H9 (cell line): ENCODE measurements at places on chromosomes 13 and 19. TPM values are rescaled to one million over a fixed set of nuclear protein-coding genes. Genes with fewer than 3 reads are reported as not detected.

NTF4 gene
- 2.1 and 2.3 TPM in 2 replicates for total RNA-seq

GRCh38 chr19:13176345-13176744, 26.1 kb downstream of the IER2 start:
- no peak overlapping the region for H3K27ac ChIP-seq
- no peak for DNase-seq

DNA sequence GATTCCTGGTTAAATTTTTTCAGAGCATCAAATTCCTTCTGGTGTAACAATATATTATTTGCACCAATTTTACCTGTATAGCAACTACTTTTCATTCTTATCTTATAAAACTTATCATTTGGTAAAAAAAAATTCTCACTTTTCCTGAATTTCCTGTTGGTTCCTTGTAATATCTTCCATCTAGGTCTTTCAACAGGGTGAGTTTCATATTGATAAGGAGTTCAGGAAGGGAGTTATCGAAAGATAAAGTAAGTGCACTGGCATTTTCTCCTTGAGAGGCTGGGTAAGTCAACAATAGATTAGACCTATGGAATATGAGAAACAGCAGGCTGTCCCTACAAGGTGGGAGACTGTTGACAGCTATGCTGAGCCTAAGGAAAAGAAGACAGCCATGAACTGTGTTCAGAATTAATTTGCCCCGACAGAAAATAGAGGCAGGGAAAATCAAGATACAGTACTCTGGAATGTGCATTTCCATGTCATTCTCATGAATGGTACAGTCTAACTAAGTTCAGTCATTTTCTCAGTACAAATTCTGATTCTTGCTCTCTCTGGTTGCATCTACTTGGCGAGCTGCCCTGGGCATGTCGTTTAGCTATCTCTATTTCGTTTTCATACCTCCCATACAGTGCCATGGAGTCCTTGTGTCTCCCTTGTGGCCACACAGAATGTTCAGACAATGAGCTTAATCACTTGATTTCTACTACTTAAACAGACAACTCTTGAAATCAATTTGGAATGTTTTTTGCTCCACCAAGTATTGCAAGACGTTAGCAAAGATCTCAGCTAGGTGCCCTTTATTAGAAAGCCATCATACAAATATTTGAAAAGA, 9.9 kb downstream of the IGFL1 start:
- no peak overlapping the region for H3K4me3 ChIP-seq
- no peak overlapping the region for H3K27ac ChIP-seq
- no peaks in the 10 kb centered on the region for H3K4me1 ChIP-seq
- H3K27me3 ChIP-seq = no peaks in the 10 kb centered on the region
- DNase-seq = no peak

GRCh38 chr13:62209529-62209928, 793.9 kb upstream of the PCDH20 start:
- H3K4me3 ChIP-seq = no peak overlapping the region
- H3K36me3 ChIP-seq = peaks cover 8% of the 10 kb centered on the region
- H3K27me3 ChIP-seq = no peaks in the 10 kb centered on the region
- H3K27ac ChIP-seq = no peak overlapping the region
- no peaks in the 10 kb centered on the region for H3K4me1 ChIP-seq

DNA sequence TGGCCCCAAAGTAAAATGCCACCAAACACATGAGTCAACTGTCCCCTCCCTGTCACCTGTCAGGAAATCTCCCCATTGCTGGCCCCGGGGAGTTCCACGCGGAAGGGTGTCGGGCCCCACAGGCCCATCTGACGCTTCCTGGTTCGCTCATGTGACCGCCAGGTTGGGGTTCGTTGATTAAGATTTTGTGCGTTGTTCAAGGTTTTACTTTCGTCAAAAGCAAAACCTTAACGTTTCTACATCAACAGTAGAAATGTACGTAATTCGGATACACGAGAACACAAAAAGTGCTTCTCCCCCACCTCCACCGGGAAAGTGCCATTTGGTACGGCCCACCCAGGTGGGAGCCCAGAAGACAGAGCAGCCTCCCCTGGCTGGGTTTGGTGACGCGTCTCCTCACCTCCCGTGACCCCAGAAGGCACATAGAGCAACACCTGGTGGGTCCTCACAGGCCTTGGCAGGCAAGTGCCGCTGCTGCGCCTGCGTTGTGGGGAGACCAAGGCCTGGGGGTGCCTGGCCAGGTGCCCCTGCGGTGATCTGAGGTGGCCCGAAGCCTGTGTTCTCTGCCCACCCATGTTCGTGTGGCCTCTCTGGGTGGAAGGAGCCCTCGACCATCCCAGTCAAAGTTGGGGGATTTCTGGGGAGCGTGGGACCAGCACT, 161.6 kb downstream of the KDM4B start:
- peaks cover 2% of the 10 kb centered on the region; the same call in 1 of the 2 replicates for H3K4me1 ChIP-seq
- H3K27ac ChIP-seq = no peak overlapping the region
- no peak for DNase-seq
- H3K4me3 ChIP-seq = peak overlapping the region; percentile 31; the same call in 1 of the 3 replicates
- no peaks in the 10 kb centered on the region for H3K27me3 ChIP-seq
